ENCODE measurements at places on chromosomes 16 and 17. TPM values are rescaled to one million over a fixed set of nuclear protein-coding genes. Genes with fewer than 3 reads are reported as not detected.

The CACNG1 gene
- 1.4 TPM for total RNA-seq

The PCYT2 gene
- total RNA-seq = 40.6 TPM

The ARHGDIG gene
- total RNA-seq = not detected

The HBA2 gene
- 1.1 TPM for total RNA-seq

The SPATA32 gene
- 0.45 TPM for total RNA-seq
